Activated CD4-positive, CD25-positive, alpha-beta regulatory T cell treated with anti-CD3 and anti-CD28 coated beads, Interleukin-2, amount 50 U/mL, for 24 hours (primary cell): ENCODE measurements at places on chromosomes 4 and X.

GRCh38 chr4:38152305-38152704 lies 192.1 kb downstream of the PTTG2 start:
- ATAC-seq = no peak

GRCh38 chr4:108449129-108449528 lies 171.2 kb upstream of the RPL34 start:
- ATAC-seq = no peak

- no peak for ATAC-seq
These were observed 3.3 kb upstream of the DUSP9 start for GRCh38 chrX:153643431-153644351.

- no peak for ATAC-seq
These were observed 39.8 kb downstream of the SPCS3 start for GRCh38 chr4:176359590-176359989.

DNA sequence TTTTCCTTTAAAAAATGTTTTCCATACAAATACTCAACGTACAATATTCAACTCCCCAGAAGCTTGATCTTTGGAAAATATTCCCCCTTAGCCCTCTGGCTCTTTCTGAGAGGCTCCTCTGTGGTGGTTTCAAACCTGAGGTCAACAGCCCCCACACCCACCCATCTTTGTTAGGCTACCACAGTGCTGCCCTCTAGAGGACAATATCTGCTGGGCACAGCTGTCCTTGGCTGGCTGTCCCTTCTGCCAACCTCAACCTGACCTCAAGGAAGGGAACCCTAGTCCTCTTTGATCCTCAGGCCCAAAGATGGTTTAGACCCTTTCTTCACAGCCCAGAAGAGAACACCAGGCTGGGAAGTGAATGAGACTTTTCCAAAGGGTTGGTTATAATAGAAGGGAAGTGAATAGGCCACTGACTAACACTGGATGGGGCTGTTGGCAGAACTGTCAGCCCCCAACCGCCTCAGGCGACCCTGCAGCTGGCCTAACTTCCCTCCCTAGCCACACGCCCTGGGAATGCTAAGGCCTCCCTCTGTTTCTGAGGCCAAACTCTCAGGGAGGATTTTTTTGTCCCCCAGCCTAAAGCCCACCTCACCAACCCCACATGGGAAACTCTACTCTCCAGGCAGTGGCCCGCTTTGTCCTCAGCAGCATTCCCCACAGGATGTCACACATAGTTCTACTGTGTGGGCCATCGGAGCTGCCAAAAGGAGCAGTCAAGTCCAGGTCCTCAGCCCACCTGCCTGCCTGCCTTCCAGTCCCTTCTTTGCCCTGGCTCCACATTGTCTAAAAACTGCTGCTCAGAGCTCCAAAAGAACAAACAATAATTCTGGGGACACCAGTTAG lies 34.3 kb downstream of the NYX start:
- ATAC-seq = no peak

DNA sequence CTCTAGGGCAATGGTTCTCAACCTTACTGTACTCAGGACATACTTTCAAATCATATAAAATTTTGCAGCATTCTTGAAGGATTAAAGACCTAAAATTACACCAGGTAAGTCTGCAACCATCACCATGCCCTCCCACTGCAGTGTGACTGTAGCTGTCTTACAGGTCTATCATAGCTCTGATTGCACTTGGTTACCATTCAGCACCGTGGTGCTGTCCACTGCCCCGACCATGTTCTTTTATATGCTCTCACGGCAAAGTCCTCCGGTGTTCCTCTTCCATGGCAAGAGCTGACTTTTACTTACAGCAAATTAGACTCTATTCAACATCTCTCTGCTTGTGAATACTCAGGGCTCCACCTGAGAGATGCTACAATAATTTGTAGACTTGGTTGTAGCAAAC lies 11.5 kb downstream of the CRMP1 start:
- ATAC-seq = no peak

DNA sequence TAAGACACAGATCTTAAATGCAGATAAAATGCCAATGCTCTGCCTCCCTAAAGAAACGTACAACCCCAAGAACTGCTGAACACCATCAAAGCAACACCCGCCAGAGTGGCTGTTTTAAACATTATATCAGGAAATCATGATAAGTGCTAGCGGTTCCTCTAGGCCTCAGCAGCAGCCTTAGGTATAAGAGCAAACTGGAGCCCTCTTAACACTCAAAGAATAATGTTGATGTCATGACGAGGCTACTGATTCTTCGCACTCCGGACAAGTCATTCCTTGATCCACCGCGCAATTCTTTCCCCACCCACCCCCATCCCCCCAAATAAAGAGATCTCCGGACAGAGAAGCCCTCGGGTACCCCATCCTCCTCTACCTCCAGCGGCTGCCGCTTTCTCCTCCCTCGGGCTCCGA lies 507 bp downstream of the LIN54 start:
- ATAC-seq = peak; percentile 0
